Stimulated activated naive CD4-positive, alpha-beta T cell (primary cell): ENCODE measurements at places on chromosomes 4 and X.
A peak's percentile ranks its signal among the peaks of the same experiment; 100 is the strongest.

DNA sequence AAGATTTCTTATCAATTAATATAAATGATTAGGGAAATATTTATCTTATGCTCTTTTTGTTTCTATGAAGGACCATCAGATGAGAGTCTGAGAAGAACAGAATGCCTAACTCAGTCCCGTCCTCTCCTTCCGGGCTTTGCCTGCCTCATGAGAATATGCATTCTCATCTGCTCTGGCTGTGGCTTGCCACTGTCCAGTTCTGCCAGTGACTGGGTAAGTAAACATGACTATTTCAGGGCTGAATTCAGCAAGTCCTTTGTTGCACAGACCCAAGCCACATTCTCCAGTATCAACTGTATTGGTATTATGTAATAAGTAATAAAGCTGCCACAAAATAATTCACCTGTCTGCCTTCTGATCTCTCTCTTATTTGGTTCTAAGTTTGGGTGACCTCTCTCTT is 110.7 kb downstream of the WDFY3 start:
- no peak for DNase-seq

- DNase-seq = no peak
These were observed 73.2 kb downstream of the NFKB1 start for GRCh38 chr4:102574317-102574716.

DNA sequence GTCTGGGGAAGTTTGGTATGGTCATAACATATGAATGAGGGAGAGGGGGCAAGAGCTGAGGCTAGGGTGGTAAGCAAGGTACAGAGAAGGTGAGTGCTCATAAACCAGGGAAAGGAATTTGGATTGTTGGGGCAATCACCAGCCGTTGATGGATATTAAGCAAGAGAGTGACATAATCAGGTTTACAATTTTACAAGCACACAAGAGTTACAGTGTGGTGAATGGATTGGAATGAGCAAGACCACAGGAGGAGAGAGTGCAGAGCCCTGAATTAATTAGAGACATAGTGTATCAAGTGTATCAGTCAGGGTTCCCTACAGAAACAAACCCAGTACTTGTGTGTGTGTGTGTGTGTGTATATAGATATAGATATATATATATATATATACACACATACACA is 18.7 kb upstream of the FMR1NB start:
- no peak for DNase-seq

DNA sequence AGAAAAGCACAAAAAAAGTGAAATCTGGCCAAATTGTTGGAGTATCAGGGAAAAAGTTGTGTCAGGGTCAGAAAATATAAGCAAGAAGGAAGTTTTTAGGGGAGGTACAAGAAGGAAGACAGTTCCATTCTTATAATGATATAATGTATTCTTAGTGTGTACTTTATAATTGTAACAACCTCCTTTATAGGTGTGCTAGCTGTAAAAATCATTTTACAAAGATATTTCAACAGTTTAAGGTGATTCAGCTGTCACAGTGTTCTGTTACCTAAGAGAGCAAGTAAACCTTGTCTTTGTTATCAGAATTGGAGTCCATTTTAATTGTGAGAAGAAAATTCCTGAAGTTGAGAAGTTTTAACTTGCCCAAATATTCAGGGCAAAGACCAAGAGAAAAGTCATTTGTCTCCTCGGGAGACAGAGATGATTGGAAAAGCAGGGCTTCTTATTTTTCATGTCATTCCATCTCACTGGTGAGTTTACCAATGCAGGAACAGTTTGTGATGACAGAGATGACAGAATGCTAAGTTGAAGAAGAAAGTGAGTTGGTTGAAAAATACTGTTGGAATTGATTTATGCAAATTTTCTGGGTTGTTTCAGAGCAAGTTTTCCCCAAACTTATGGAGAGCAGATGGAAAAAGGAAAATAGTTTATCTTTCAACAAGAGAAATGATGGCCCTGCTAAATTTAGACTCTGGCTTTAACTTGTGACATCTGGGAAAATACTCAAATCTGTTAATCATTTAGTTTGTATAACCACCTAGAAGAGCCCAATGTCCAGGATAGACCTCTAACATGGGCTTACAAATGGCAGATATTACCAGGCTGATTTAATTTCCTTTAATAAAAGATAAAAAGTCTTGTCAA is 14.8 kb downstream of the INTS6L start:
- no peak for DNase-seq

- DNase-seq = no peak
These were observed 272.1 kb upstream of the TRAM1L1 start for GRCh38 chr4:117357437-117357836.

- DNase-seq = no peak
These were observed 167.9 kb upstream of the GLRA2 start for GRCh38 chrX:14361435-14361834.

- no peak for DNase-seq
These were observed 904.9 kb downstream of the CENPC start for GRCh38 chr4:66640233-66640990.

DNA sequence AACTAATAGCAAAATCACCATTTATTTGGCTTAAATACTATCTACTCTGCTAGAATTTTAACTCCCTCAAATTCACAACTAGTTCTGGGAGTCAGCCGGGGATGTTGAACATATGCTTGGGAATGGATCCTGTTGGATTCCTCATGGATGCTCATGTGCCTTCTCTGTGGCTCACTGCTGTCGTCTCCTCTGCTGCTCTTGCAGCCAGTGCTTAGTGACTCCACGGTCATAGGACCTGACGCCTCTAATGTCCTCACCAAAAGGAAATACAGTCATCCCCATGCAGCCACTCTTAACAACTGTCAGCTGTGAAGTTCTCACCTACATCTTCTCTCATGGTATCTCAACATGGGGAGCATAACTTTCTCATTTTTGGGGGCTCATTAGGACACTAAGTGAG is 59.4 kb downstream of the HMGB2 start:
- no peak for DNase-seq

GRCh38 chr4:70902577-70903290 is 565 bp downstream of the MOB1B start:
- peak; percentile 55 for DNase-seq

DNA sequence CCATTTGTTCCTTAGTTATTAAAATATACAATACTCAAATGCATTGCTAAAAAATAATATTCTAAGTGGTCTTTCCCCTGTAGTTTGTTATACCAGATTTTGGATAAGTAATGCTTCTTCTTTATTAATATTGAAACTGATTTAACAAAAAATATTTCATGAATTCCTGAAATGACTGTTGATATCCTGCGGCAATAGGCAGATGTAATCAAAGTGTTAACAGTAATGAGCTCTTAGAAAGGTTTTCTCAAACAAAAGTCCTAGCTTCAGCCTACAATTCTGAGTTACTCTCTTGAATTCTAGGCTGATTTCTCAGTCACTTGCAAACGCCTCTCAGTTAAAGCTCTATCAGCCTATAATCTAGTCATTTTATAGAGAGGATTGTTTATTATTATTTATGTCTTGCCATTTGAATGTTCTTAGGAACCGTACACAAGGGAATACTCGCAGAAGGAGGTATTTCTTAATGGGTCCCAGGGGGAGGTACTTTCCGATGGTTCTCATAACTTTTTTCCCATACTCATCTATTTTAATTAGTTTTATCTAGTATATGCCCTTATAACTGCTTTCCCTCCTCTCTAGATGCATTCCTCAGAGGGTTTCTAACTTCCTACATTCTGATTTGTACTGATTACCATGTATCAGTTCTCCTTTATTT is 96.8 kb downstream of the FNIP2 start:
- DNase-seq = no peak

DNA sequence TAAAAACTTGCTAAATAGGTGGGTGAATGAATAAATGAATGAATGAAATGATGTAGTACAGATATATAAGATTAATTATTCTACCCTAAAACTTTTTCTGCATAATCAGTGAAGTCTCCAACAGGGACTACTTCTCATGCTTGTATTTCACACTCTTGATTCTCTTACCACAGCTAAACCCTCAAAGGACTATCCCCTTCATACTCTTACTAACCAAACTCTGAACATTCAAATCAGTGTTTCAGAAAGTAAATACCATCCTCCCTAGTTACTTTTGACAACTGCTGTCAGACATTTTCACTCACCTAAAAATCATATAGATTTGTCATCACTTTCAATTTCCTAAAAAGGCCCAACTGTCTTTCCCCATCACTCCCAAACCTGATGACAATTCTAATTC is 234.3 kb upstream of the HHIP start:
- DNase-seq = no peak

GRCh38 chr4:181264893-181265292 is 978.3 kb upstream of the TENM3 start:
- DNase-seq = no peak

- DNase-seq = no peak
These were observed 206.1 kb downstream of the SLC39A8 start for GRCh38 chr4:102139132-102139573.
